NCI-H446 treated with DMSO at 0.1 percent for 48 hours (cell line): ENCODE measurements at places on chromosomes 1 and 21.

DNA sequence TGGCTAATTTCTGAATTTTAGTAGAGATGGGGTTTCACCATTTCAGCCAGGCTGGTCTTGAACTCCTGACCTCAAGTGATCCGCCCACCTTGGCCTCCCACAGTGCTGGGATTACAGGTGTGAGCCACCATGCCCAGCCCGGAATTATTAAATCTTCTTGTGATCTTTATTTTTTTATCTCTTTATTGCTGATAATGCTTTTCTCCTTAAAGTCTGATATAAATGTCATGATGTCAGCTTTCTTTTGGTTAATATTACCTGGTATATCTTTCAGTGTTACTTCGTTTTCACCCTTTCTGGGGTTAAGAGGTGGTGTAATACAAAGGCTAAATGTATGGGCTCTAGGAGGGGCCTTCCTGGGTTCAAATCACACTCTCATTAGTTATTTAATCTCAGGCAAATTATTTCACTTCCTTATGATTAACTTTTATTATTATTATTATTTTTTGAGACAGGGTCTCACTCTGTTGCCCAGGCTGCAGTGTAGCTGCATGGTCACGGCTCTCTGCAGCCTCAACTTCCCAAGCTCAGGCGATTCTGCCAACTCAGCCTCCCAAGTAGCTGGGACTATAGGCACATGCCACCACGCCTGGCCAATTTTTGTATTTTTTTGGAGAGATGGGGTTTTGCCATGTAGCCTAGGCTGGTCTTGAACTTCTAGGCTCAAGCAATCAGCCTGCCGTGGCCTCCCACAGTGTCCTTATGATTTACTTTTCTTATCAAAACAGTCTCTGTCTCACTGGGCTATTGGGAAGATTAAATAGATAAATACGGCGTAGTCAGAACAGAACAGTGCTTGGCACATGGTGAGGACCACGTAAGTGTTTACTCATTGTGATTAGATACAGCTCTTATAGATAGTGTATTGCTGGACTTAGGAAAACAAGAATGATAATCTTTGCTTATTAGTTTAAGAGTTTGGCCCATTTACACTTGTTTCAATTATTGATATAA lies 216.5 kb downstream of the URB2 start:
- DNase-seq: no peak

- no peak for DNase-seq
Observed at GRCh38 chr1:159121526-159121925, 45.0 kb upstream of the AIM2 start.

- DNase-seq: no peak
Observed at GRCh38 chr1:10682108-10682445, 114.4 kb downstream of the CASZ1 start.

DNA sequence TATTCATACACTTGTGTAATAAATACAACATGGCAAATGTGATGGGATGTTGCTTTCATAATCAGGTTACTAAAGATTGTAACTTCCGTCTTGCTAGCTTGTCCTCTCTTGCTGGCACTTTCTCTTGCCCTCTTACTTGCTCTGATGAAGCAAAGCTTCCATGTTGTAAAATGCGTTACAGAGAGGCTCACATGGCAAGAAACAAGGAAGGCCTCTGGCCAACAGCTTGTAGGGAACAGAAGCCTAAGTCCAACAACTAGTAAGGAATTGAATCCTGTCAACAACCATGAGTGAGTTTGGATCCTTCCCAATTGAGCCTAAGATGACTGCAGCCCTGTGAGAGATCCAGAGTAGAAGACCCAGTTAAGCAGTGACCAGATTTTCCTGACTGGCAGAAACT lies 15.4 kb downstream of the TMED5 start:
- DNase-seq: no peak

- no peak for DNase-seq
Observed at GRCh38 chr1:29360768-29361167, 124.4 kb downstream of the PTPRU start.
